ENCODE measurements at places on chromosomes 5 and 9.

GRCh38 chr5:90598293-90598692 lies 39.7 kb downstream of the ADGRV1 start:
- DNase-seq: no peak

DNA sequence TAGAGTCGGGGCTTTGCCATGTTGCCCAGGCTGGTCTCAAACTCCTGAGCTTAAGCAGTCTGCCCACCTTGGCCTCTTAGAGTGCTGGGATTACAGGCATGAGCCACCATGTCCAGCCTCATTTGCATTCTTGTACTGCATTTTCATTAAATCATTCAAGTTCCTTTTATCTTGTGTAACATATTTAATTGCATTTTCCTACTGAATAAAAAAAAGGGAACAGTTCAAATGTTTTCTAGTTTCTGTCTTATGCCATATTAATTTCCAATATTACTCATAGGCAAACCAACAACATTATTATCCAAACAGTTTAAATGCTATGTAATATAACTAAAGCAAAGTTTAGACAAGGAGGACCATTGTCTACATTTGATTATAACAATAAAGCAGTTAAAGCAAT lies 6.1 kb downstream of the SLC31A1 start:
- DNase-seq: no peak

- no peak for DNase-seq
Observed at GRCh38 chr5:71013575-71013974, 11.6 kb downstream of the NAIP start.

DNA sequence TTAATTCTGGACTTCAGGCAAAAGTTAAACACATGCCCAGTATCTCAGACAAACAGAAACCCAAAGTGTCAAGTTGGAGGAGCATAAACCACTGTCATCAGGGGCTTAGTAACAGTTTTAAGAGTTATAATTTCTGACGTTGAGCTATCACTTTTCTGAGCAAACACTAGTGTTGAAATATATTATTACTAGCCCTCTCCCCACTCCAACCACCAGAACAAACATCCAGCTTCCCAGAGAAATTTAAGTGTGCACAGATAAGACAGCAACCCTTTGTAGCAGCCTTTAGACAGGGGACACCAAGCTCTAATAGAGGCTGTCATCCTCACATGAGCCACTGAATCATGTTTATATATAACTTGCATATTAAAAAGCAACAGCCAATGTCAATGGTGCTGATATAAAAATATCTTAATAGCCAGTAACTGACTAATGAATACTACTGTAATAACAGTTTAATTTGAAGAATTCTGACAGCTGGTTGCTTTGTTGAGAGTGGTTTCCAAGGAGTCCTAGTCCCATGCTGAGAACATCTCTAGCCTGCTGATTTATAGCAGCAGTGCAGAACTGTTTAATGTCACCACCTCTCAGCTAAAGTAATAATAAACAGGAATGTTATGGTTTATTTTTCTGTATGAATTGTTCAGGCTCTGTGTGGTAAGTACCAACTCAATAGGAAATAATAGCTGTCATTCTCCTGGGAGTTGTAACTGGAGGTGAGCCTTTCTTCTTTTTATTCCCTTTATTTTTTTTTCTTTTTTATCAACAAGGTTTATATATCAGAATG lies 528.7 kb upstream of the ZNF608 start:
- DNase-seq: peak; percentile 19

GRCh38 chr5:124576848-124577409 lies 169.5 kb downstream of the ZNF608 start:
- no peak for DNase-seq

DNA sequence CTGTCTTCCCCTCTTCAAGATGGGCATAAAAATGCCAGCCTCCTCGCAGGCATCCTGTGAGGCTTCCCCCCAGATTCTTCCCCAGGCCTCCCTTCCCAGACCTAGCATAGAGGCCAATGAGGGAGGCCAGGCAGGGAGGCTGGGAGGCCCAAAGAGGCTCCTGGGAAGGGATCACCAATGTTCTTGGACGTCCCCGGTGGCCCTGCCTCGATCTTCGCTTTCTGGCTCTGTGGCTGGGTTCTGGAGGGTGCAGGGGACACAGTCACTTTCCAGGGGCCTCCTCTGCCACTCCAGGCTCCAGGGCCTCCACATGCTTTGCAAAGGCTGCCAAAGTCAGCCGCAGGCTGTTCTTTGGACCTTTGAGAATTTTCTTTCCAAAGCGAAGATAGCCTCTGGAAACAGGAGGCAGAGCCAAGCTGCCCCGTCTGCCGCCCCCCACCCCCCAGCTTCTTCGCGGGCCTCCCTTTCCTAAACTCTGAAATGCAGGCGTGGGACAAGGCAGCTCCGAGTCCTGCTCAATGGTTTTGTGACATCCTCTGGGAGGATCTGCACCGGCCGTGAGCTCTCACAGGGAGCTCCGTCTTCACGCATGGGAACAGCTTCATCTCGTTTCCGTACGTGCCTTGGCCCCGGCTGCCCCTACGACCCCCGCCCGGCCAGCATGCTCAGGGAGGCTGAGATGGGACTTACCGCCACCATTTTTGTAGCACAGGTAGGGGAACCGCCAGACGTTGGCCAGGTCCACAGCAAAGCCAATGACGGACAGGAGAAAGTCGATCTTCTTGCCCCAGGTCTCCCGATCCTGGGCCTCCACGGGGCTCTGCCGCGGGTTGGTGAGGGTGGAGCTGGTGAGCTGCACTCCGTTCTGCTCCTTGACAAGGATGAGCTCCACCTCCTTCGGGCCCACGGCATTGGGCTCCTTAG lies 2.8 kb downstream of the SLC6A3 start:
- DNase-seq: no peak

GRCh38 chr5:74096325-74096724 lies 470.3 kb downstream of the ARHGEF28 start:
- no peak for DNase-seq

- DNase-seq: no peak
Observed at GRCh38 chr5:25568989-25569625, 924.3 kb upstream of the CDH10 start.

DNA sequence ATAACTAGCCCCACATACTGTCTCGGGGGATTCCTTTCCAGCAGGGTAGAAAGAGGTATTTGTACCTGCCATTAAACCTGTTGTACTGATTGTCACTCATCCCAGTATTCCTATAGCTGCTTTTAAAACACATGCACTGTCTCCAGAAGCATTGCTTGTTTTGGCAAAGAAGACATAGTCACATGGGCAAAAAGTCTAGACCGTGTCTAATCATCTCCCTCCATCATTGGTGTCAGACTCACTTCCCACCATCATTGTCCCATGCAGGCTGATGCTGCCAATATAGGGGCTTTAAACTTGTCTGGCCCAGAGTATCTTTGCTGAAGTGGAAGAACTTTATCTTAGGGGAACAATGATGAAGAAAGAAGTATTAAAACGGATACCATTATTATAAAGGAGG lies 12.6 kb downstream of the DNAJC21 start:
- DNase-seq: no peak

DNA sequence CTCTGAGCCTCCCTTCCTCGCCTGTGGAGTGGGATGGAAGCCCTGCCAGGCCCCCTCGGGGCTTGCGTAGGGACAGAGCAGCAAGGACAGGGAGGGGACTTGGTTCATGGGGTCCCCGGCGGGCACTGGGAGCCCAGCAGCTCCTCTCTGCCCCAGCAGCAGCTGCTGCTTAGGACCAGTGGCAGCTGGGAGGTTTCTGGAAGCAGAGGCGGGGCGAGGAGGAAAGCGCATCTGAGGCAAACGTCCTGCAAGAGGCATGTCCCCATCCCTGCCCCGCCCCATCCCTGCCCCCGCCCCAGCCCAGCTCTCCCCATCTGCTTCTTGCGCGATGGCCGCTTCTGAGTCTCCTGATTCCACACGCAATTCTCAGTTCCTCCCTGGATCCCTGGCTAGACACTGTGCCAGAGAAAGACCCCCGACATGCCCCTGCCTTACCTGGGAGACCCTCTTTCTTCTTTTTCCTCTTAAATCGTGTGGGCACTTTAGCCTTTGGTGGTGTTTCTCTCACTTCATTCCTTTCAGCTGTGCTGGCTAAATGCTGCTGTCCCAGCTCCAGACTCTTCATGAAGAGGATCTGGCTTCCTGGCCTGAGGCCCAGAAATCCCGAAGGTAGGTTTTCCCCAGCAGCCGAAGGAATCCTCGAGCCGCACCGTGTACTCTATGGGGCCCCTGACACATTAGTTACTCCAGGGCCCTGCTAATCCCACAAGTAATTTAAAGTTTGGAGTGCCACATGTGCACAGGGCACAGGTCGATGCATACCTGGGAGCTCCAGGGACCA lies 4.4 kb upstream of the OR2S2 start:
- no peak for DNase-seq

- DNase-seq: no peak
Observed at GRCh38 chr5:140341591-140341990, 4.8 kb downstream of the HBEGF start.

GRCh38 chr9:36141288-36141687 lies 4.8 kb downstream of the GLIPR2 start:
- no peak for DNase-seq

GRCh38 chr9:133273098-133273497 lies 1.9 kb downstream of the ABO start:
- no peak for DNase-seq

- no peak for DNase-seq
Observed at GRCh38 chr5:154394307-154394706, 51.5 kb upstream of the SAP30L start.

DNA sequence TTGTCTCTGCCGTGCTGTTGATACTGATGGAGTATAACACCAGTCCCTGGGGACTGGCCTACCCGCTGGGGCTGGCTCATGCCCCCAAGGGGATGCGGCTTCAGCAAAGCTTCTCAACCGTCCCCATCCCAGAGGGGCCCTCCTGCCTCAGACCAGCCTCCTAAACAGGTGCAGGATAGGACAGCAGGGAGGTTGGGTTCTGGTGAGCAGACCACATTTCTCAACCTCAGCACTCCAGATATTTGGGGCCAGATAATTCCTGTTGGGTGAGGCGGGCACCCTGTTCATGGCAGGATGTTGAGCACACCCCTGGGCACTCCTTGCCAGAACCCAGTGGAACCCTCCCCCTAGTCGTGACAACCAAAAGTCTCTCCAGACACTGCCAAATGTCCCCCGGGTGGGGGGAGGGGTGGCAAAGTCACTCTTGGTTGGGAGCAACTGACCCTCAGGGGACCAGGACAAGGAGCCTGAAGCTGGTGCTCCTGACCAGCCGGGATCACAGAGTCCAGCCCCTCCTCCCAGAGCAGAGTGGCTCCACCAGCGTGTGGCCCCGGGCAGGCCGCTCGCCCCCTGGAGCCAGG lies 107.8 kb downstream of the ZNF354C start:
- no peak for DNase-seq

- DNase-seq: no peak
Observed at GRCh38 chr9:33244137-33244784, 4.3 kb downstream of the SPINK4 start.

Measured in NCI-H1694 treated with DMSO at 0.1 percent for 48 hours (cell line).